ENCODE measurements at places on chromosomes 2 and 18. TPM values are rescaled to one million over a fixed set of nuclear protein-coding genes. Genes with fewer than 3 reads are reported as not detected.

DNA sequence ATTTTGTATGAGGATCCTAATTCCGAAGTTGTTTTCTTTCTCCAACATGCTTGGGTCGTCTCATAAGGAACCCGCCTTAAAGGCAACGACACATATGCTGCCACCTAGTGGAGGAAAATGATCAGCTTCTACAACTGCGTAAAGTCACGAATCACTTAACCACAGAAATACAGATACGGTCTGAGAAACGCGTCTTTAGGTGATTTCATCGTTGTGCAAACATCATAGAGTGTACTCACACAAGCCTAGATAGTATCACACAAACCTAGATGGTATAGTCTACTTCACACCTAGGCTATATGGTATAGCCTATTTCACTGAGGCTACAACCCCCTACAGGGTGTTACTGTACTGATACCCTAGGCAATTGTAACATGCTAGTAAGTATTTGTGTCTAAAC, 13.1 kb downstream of the GNLY start:
- no peak overlapping the region for H3K4me3 ChIP-seq
- no peaks in the 10 kb centered on the region for H3K27me3 ChIP-seq
- H3K27ac ChIP-seq, result no peak overlapping the region
- H3K36me3 ChIP-seq, result no peaks in the 10 kb centered on the region
- peaks cover 26% of the 10 kb centered on the region for H3K4me1 ChIP-seq
- peak; percentile 89 for DNase-seq

DNA sequence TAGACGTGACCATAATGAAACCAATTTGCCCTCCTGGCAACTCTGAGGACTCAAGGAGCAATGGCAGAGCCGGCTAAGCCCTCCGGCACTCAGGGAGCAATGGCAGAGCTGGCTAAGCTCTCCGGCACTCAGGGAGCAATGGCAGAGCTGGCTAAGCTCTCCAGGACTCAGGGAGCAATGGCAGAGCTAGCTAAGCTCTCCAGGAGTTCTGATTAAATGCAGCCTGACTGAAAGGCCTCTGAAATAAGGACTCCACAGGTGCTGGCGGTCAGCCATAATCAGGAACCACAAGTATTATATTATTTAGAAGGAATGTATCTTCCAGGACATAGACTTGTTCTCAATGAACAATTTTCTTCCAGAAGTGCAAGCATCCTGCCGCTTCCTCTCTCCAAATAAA, 65.2 kb downstream of the C2orf76 start:
- no peaks in the 10 kb centered on the region for H3K27me3 ChIP-seq
- H3K4me3 ChIP-seq, result no peak overlapping the region
- H3K4me1 ChIP-seq, result no peaks in the 10 kb centered on the region

C2orf78 gene
- total RNA-seq, result 1.5 TPM

CRYGD gene
- not detected for total RNA-seq

COL6A3 gene
- 1.2 TPM for total RNA-seq

TMEM247 gene
- not detected for total RNA-seq

GRCh38 chr2:209663656-209664055, 108.0 kb upstream of the UNC80 start:
- no peak overlapping the region for H3K4me3 ChIP-seq
- no peaks in the 10 kb centered on the region for H3K4me1 ChIP-seq
- no peaks in the 10 kb centered on the region for H3K27me3 ChIP-seq
- DNase-seq, result no peak
- no peaks in the 10 kb centered on the region for H3K36me3 ChIP-seq

All from HCT116 (cell line).